ENCODE measurements at places on chromosomes 6 and 20.

- no peak for DNase-seq
These were observed 177.1 kb upstream of the SULF2 start for GRCh38 chr20:47962286-47962963.

DNA sequence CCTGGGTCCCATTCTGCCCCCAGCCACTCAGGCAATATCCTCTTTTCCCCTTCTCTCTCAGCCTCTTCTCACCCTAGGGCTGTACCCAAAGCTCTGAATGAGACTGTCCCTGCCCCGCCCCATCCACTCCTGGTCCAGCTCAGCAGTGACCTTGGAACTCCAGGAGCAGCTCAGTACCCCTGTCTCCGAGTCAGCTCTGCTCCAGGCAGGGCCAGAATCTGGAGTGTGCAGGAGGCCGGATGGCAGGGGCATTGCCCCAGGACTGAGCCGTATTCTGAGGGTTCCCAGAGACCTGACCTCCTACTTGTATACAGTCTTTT lies 2.0 kb upstream of the RAET1G start:
- no peak for DNase-seq

GRCh38 chr20:36179170-36179945 lies 24.8 kb downstream of the EPB41L1 start:
- DNase-seq, result no peak

DNA sequence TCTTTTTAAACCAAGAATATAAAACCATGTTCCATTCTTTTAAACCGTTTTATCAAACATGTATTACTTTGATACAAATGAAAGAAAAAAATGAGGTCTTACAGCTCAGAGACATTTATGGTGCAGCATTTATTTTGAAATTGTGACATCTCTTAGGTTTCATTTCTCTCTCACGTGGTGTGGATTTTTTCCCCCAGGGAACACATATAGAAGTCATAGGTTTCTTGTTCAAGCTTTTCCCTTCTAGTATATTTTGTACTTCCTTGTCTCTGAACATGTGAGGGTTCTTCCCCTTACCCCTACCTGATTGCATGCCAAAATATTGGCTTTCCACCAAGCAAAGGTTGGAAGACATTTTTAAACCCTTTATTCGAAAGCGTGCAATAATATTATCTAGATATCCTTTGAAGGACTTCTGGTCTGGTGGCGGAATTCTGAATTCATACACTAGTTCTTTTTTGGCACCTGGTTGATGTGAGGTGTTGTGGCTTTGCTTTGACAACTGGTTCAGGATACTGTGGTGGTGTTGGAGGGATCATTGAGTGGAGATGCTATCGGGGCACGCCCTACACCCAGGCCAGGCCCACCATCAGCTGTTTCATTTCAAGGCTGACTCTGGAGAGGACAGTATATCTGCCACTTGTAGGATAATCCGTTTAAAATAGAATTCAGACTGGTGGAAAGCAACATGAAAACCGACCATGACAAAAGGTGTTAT lies 5.6 kb upstream of the FAM50B start:
- no peak for DNase-seq

DNA sequence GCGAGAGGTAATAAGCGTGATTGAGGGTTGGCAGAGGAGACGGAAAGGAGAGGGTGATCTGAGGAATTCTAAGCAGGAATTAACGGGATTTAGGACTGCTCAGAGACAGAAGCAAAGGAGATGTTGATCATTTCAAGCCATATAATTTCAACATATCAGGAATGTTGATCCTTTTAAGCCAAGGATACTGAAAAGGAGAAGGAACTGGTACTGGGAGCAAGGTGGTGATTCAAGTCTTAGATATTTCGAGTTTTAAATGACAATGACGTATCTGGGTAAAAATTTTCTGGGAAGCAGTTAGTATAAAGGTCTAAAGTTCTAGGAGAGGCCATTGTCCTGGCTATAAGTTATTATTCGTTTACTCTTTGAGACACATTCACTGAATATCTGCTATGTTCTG lies 91.3 kb upstream of the OGFRL1 start:
- no peak for DNase-seq
